ENCODE measurements at places on chromosomes 13 and 19. TPM values are rescaled to one million over a fixed set of nuclear protein-coding genes. Genes with fewer than 3 reads are reported as not detected.
A peak's percentile ranks its signal among the peaks of the same experiment; 100 is the strongest.

DNA sequence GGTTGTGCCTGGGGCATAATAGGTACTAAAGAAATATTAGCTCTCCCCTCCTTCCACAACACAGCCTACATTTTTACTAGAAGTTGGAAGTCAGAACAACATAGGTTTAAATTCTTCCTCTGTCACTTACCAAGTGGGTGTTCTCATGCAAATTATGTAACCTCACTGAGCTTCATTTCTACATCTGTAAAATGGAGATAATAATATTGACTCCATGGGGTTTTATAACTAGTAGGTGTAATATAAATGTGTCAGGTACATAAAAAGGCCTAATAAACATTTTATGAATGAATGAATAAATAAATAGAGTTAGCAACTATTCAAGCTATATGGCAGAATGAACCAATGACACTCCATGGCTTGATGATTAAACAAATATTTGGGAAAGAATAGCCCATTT lies 27.1 kb upstream of the SERP2 start:
- no peak for DNase-seq

DNA sequence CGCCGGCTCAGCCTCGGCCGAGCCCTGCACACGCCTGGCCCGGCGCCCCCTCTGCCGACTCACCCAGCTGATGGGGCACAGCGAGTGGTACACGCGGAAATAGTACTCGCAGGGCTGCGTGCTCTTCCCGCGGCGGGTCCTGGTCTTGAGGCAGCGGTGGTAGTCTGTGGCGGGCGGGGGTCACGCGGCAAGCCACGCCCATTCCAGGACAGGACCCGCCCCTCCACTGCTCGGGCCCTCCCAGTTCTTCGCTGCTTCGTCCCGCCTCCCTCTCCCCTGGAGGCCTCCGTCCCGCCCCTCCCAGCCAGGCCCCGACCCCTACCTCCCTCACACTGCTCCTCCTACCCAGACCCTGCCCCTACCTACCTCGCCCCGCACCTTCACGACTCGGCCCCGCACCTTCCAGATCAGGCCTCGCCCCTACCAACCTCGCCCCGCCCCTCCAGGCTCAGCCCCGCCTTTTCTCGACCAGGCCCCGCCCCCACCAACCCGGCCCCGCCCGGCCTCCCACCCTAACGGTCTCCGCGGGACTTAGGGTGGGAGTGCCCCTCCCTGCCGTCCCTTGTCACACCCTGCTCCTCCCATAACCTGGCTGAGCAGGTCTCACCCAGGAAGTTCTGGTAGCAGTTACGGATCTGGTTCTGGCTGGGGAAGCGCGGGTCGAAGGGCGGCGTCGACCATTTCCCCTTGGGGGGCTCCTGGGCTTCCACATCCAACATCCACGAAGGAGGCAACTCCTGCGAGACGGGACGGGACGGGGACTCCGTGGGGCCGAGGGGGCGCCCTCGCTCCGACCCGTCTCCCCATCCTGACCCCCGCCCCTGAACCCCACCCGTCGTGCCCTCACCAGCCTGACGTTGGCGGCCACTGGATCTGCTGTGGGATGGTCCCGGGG lies 469 bp downstream of the COX6B2 start:
- peak; percentile 84 for DNase-seq

- DNase-seq: no peak
Measured at GRCh38 chr19:8335343-8336071, 7.6 kb downstream of the KANK3 start.

DNA sequence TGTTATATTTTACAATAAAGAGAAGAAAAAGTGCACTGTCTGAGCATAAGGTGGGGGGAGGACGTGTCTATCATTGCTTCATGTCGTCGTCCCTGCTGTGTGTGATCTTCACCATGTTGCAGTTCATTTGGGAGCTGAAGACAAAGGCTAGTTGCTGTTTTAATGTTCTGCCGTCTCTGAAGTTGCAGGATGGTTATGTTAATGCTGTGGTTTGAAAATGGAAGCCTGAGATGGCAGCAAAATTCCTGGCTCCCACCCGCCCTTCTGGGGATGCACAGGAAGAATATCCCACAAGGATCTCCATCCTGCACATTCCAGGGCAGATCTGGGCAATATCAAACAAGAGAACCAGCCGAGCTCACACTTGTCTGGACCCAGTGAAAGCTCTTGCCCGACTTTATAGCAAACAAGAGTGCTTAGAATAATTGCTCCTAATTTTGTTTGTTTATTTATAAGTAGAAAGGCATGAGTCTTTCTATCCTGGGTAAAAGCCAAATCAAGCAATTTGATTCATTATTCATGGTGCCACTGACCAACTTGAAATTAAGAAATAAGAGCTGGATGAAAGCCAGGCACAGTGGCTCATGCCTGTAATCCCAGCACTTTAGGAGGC lies 110.3 kb upstream of the ABCC4 start:
- DNase-seq: no peak

DNA sequence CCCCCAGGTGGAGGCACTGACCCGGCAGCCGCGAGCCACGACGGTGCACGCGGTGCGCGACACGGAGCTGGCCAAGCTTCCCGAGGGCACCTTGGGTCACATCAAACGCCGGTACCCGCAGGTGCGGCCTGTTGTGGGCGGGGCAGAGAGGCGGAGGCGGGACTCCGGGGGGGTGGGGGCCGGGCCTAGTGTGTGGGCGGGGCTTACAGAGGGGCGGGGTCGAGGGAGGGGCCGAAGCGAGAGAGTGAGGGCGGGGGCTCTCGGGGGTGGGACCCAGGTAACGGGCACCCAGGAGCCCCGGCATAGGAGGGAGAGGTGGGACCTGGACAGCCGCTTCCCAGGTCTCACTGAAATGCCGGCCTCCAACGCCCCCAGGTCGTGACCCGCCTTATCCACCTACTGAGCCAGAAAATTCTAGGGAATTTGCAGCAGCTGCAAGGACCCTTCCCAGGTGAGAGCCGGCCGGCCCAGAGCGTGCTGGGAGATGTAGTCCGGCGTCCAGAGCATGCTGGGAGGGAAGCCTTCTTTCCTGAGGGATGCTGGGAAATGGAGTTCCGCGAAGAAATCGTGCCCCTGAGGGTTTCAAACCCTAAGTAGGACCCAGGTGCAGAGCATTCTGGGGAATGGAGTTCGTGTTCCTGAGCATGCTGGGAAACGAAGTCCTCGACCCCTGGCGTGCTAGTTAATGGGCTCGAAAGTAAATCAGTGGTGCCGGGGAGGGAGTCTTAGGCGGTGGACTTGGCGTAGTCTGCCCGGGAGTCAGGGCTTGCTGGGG lies 15.7 kb downstream of the PNPLA6 start:
- DNase-seq: no peak

DNA sequence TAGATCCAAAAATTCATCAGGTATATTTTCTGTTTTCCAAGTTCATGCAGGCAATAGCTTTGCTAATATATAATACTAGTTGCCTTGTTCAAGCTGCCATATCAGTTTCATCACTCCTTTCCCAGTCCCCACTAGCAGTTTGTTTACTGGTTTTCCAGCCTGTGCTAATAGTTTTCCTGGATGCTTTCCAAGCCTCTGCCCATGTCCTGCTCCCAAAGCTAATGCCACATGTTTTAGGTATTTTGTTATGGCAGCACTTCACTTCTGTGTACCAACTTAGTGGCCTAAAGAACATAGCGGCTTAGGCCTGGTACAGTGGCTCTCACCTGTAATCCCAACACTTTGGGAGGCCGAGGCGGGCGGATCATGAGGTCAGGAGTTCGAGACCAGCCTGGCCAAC lies 28.1 kb upstream of the ZNF527 start:
- DNase-seq: no peak

GRCh38 chr19:33370783-33371182 lies 2.7 kb upstream of the CEBPG start:
- no peak for DNase-seq

The ICAM5 gene
- total RNA-seq: 0.33 TPM

The ZNF320 gene
- total RNA-seq: 7.5 TPM

Measured in posterior vena cava (tissue), 2 donors.